ENCODE measurements at places on chromosomes 6 and 20.
A peak's percentile ranks its signal among the peaks of the same experiment; 100 is the strongest.

DNA sequence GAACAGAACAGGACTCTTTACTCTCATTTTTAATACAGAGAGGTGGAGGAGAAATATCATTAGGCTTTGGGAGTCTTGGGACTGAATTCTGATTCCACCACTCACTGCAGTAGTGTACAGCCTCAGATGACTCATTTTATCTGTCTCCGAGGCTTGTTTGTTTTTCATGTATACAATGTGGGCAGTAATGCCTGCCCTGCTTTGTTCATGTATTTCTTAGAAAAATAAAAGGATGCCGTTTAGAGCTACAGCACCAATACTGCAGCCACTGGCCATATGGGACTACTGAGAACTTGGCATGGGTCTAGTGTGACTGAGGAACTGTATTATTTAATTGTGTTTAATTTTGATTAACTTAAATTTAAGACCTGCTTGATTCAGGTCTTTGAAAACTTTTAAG is 41.2 kb upstream of the JAG1 start:
- no peak for DNase-seq

- DNase-seq: no peak
Measured at GRCh38 chr6:57035549-57035948, 10.9 kb upstream of the KIAA1586 start.

DNA sequence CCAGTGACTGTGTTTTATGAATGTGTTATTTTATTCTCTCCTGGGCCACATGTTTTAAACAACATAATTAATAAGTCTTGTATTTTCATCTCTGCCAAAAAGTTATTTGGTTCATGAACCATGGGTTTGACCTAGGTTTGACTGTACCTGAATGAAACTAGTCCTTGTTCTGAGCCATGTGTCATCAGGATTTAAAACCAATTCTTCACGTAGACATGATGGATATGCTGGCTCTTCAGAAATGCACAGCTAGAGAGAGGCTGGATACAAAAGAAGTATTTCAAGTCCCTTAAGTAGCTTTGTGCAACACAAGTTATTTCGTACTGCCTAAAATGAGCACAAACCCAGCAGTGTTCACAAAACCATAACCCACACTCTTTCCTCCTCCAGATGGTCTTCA is 116.1 kb downstream of the IBTK start:
- DNase-seq: no peak

GRCh38 chr20:59560588-59561227 is 43.6 kb upstream of the PHACTR3 start:
- no peak for DNase-seq

GRCh38 chr20:51634257-51634656 is 91.7 kb upstream of the NFATC2 start:
- no peak for DNase-seq

GRCh38 chr6:112956696-112957535 is 609.8 kb downstream of the RFPL4B start:
- DNase-seq: no peak

- DNase-seq: no peak
Measured at GRCh38 chr6:152587473-152587872, 49.7 kb downstream of the SYNE1 start.

DNA sequence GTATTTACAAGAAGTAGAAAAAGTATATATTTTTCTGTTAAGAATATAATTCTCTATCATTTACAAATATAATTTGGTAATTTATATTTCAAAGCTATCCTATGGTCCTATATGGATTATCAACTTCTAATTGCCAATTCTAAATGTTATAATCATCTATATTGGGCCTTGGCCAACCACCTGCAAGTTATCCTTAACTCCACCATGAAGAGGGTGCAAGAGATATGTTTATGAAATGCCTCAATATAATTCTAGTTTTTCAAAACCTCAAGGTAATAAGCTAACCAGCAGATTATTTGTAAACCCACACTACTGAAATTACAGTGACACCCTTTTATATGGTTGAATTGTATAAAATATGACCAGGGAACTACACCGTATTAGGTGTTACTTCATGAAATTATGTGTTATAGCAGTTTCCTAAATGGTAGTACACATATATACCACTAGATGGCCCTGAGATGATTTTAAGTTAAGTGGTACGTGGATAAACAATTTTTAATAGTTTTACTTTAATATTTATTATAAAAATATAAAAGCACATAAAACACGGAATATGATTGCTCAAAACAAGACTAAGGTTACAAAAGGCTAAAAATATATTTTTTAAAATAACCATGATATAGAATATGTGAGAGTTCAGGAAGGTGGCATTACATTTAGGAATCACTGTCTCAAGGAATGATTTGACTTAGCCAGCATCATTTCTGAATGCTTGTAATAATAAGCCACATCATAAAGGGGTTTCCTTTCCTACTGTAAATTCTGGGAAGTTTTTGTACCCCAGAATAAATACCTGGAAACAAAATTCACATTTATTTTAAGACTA is 9.8 kb upstream of the PNISR start:
- peak; percentile 58 for DNase-seq

- DNase-seq: no peak
Measured at GRCh38 chr6:89360415-89360999, 8.0 kb upstream of the UBE2J1 start.

DNA sequence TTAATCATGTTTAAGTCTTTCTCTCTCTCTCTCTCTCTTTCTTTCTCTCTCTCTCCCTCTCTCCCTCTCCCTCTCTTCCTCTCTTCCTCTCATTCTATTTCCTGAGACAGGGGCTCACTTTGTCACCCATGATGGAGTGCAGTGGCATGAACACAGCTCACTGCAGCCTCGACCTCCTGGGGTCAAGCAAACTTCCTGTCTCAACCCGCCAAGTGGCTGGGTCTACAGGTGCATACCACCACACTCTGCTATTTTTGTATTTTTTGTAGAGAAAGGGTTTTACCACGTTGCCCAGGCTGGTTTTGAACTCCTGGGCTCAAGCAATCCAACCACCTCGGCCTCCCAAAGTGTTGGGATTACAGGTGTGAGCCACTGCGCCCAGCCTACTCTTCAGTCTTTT is 15.7 kb upstream of the RPS10 start:
- DNase-seq: no peak

GRCh38 chr6:151137542-151137941 is 102.2 kb upstream of the AKAP12 start:
- DNase-seq: no peak

GRCh38 chr6:56570413-56571359 is 72.0 kb downstream of the DST start:
- peak; percentile 8 for DNase-seq

DNA sequence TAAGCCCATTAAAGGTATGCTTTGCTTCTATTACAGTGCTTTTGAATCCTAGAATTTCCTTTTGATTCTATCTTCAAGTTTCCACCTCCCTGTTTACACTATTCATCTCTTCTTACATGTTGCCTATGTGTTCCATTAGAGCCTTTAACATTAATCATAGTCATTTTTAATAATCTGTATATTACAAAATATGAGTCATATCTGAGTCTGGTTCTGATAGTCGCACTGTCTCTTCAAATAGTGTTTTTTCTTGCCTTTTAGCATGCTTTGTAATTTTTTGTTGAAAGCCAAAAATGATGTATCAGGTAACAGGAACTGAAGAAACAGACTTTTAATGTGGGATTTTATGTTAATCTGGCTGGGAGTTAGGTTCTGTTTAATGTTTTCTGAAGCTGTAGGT is 68.4 kb downstream of the DNAAF9 start:
- DNase-seq: no peak

DNA sequence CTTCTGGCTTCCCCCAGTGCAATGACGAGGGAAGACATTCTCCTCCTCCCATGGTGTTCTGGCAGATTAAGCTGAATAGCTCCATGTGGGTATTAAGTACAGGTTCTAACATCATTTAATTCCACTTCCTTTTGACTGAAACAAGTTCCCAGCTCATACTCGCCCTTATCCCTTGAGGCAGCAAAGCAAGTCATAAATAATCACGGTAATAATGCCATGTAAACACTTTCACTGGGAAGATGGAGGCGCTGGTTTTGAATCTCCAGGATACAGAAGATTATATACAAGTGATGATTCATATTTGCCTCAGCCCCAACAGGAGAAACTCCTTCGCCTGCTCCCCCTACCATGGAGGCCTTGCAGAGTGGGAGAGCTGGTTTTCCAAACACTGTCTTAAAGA is 141.3 kb downstream of the PXDC1 start:
- DNase-seq: no peak

- no peak for DNase-seq
Measured at GRCh38 chr6:161353208-161353613, 79.3 kb upstream of the AGPAT4 start.

DNA sequence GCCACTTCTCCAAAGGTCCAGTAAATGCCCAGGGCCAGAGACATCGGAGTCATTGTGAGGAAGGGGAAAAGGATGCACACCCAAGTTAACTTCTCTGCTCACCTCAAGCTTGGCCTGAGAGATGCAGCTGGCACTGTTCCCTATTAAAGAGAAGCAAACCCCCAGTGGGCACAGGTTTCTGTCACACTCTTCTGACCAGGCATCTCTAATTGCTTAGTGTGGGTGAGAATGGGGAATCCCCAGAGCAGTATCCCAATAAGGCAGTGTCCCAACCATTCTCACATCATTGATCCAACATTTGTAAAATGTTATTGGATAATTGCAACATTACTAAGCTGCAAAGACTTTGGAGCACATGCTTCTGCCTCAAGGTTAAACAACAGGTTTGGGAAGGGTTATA is 232.3 kb downstream of the ADGRG6 start:
- no peak for DNase-seq

DNA sequence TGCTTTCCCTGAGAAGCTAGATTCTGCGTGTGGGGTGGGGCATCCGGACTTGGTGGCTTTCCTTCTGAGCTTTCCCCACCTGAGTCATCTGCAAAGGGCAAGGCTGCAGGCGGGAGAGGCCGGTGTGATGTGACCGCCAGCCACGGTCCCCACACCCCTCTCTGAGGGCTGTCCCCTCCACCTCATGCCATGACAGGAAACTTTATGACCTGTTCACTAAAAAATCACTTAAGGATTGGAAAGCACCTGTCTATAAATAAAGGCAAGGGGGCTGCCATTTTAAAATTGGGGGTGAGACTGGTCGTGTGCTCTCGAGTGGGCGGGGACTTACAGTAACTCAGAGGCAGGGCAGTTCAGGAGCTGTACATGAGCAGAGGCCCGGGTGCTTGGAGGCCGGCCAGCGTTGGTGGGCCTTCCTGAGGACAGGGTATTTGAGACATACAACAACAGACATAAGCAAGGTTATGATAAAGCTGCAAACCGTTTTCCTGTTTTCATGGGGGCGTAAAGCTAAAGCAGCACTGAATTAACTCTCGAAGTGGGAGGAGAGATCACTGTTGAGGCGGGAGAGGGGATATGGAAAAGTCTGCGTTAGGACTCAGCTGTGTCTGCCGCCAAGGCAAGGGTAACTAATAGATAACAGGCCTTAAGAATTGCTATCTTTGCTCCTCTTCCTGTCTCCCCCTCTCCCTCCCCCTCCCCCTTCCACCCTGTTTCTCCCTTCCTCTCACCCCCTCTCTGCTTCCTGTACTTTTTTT is 16.1 kb upstream of the SERPINB1 start:
- DNase-seq: peak; percentile 86

DNA sequence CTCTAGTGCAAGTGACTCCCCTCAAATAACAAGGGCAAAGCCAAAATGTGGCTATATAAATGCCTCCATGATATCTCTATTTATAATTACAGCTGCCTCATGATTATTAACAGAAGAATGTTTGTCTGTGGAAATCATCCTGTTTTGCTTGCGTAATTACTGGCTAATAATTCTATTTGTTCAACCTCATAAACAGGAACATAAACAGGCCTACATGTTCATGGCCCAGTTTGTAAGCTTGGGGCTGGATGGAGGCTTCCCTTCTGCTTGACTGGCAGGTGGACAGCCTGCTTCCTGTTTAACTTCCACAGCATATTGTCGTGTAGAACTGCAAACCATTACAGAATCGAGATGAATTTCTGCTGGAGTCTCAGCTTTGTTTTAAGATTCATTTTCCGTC is 766.0 kb upstream of the MAP3K7 start:
- no peak for DNase-seq

GRCh38 chr6:119138906-119139541 is 60.6 kb upstream of the FAM184A start:
- DNase-seq: no peak

- DNase-seq: peak; percentile 20
Measured at GRCh38 chr6:17987697-17988421, 424 bp upstream of the KIF13A start.

GRCh38 chr6:72672906-72673305 is 51.0 kb downstream of the KCNQ5 start:
- DNase-seq: no peak

DNA sequence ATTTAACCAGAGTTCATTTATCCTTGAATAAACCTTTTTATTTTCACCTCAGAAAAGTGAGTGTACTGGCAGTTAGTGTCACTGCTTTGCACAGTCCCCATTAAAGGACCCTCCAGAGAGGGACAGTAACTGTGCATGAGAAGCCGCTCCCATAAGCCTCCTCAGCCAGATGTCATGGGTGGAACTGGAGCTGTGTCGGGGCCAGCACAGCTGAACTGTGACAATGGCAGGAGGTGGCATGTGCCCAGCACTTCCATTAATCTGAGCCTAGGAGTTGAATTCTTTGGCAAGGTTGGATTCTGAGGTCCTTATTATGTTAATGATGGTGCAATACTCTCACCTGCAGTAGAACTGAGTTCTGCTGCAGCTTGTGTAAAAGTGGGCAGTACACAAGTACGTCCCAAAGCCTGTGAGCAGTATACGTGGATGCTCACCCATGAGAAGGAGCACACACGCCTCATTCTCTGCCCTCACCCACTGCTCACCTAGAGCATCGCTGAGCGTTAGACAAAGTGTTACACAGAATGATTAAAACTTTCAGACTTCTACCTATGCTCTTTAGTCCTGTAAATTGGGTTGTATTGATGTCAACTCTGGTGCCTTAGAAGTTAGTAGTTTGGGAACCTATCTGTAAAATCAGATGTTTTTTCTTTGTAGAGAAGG is 11.9 kb upstream of the CSE1L start:
- DNase-seq: no peak

DNA sequence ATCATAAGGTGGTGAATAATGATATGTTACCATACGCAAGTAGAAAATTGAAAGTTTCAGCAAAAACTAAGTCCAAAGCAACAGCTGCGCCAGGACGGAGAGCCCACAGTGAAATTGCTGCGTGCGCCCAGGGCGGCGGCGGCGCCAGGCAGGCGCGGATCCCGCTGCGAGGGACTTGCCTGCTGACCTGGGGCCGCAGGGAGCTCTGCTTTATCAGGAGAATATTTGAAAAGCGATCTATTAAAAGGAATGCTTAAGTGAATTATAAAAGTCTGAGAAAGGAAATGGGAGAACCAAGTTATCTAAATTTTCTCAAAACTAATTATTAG is 85.4 kb downstream of the THBS2 start:
- no peak for DNase-seq

Measured in CD4-positive, alpha-beta T cell treated with Interleukin-17A for 1 hour (primary cell).